ENCODE measurements at places on chromosomes 1 and 21. TPM values are rescaled to one million over a fixed set of nuclear protein-coding genes. Genes with fewer than 3 reads are reported as not detected.
A peak's percentile ranks its signal among the peaks of the same experiment; 100 is the strongest.

- no peak for DNase-seq
These were observed 154.1 kb downstream of the TGFBR3 start for GRCh38 chr1:91731815-91732214.

TRIM17 gene
- 5.2 TPM for total RNA-seq

DNA sequence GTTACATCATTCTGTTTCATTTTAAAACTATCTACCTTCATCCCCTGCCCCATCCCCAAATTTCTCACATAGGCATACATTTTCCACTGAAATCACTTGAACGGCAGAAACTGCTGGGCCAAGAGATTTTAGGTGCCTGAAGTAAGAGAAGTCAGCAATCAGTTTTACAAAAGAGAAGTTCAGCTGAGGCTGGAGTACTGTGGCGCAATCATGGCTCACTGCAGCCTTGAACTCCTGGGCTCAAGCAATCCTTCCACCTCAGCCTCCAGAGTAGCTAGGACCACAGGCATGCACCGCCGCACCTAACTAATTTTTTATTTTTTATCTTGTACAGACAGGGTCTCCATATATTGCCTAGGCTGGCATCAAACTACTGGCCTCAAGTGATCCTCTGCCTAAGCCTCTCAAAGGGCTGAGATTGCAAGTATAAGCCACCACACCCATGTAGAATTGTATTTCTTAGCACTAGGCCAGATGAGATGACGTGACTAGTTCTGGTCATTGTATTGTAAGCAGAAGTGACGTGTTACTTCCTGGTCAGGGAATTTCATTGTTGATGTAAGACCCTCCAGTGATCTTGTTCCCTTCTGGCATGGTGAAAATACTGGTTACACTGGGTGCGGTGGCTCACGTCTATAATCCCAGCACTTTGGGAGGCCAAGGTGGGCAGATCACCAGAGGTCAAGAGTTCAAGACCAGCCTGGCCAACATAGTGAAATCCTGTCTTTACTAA, 7.1 kb downstream of the BECN2 start:
- no peak for DNase-seq

DNA sequence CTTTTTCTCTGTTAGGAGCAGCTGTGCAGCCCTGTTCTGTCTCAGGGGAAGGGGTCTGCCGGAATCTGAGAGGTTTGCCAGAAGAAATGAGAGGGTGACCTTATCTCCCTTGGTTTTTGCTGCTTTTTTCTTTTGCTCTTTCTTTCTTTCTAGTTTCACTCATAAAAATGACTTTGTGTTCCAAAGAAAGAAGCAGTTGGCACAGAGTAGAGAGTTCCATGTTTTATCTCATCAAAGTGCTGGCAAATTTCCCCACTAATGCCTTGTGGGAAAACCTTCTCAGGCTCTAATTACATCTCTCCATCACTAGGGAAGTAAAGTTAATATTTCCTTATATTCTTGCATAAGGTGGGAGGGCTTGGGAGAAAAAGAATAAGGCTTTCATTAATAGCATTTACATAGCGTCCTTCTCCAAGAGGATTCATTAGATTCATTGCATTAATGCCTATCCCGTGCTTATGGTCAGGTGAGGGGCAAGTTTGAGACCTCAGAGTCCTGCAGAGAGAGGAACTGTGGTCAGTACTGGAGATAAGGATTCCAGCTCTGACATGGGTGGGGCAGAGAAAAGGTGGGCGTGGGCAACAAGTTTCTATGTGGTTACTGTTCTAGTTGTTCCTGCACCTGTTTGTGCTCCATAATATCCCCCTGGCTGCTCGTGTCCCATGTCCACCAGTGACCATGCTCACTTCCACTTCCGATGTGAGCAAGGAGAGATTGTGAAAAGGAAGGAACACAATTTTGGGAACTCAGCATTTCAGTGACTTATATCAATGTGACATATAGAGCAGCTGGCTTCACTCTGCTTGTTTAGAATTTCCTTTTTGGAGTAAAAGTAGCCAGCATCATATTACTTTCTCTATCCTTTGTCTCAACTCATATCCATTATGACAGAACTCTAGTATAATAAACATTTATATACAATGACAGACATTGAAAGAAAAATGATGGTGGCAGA, 79.5 kb downstream of the DISC1 start:
- DNase-seq, result peak; percentile 69

GRCh38 chr1:239819096-239819495, 272.6 kb upstream of the FMN2 start:
- DNase-seq, result no peak

- no peak for DNase-seq
These were observed 19.2 kb upstream of the RLF start for GRCh38 chr1:40141878-40142535.

GRCh38 chr1:119469741-119470140, 37.3 kb upstream of the HSD3B1 start:
- DNase-seq, result no peak

FAM131C gene
- total RNA-seq, result 1.9 TPM

KLHDC9 gene
- total RNA-seq, result 10.0 TPM

DNA sequence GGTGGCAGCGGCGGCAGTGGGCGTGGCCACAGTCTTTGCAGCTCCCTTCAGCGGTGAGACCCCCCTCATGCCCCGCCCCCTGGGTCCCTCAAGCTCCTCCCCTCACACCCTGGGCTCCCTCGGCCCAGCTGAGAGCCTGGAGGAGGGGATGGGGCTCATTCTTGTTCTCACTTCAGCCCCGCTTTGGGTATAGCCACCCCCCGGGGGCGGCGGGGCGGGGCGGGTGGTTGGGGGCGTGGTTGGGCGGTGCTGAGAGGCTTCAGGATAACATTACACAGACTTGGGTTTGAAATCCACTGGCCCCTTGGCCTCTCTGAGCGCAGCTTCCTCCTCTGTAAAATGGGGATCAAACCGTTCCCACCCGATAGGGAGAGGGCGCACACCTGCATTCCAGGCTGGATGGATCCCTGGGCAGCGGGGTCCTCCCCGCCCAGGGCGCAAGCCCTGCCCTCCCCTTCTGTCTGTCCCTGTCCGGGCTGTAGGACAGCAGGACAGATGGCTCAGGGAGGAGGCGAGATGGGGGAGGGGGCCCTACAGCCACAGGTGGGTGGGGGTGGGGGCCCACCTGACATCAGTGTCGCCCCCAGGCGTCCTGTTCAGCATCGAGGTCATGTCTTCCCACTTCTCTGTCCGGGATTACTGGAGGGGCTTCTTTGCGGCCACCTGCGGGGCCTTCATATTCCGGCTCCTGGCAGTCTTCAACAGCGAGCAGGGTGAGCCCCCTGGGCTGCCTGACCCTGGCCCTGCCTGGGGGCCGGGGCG, 5.1 kb downstream of the CLCNKA start:
- DNase-seq, result no peak

APCS gene
- not detected for total RNA-seq

- DNase-seq, result no peak
These were observed 14.5 kb downstream of the CFHR4 start for GRCh38 chr1:196902344-196902743.

GRCh38 chr1:223713546-223714420, 1.4 kb downstream of the CAPN2 start:
- no peak for DNase-seq

FALEC gene
- total RNA-seq, result not detected

ANKRD35 gene
- total RNA-seq, result 4.6 TPM

DNA sequence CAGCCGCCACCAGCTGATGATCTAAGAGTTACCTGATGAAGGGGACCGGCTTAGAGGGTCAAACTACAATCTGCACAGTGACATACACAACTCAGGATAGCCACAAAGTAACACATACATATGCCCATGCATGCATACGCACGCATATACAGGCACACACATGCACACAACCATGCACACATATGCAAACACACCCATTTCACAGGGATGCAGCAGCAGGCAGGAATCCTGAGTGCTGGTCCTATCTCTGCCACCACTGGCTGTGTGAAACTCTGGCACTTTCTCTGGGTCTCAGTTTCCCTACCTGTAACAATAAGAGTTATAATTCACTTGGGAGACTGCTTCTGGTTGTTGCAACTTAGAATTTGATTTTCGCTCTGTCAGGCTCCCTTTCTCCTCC, 520.2 kb downstream of the PTPRU start:
- DNase-seq, result no peak

GRCh38 chr21:33022489-33022827, 3.3 kb upstream of the OLIG2 start:
- DNase-seq, result no peak

LPAR3 gene
- 14.1 TPM for total RNA-seq

DNA sequence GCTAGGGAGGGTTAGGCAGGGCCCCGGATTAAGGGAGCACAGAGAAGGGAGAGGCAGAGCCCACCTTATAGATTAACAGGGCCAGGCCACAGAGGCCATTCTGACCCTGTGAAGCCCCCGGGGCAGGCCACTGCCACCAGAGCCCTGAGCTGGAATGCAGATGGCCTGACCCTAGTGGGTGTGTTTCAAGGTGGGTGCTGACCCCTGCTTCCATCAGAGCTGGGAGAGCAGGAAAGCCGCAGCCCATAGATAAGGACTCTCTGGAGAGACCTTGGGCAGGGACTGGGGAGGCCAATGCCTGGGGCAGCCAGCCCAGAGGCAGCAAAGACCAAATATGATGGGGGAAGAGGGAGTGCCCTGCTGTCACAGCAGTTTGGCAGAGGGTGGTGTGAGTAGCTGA, 35.9 kb downstream of the NCMAP start:
- DNase-seq, result no peak

ZBTB8B gene
- 6.8 TPM for total RNA-seq

DNALI1 gene
- total RNA-seq, result 56.0 TPM

- no peak for DNase-seq
These were observed 56.3 kb upstream of the COA6 start for GRCh38 chr1:234316937-234317336.

LAMC1 gene
- 170 TPM for total RNA-seq

GRCh38 chr1:53704804-53705445, 34.0 kb downstream of the GLIS1 start:
- DNase-seq, result no peak

S100A9 gene
- 16.5 TPM for total RNA-seq

- no peak for DNase-seq
These were observed 39.9 kb downstream of the COP1 start for GRCh38 chr1:176167210-176167609.

ZNF648 gene
- total RNA-seq, result 0.99 TPM

DNA sequence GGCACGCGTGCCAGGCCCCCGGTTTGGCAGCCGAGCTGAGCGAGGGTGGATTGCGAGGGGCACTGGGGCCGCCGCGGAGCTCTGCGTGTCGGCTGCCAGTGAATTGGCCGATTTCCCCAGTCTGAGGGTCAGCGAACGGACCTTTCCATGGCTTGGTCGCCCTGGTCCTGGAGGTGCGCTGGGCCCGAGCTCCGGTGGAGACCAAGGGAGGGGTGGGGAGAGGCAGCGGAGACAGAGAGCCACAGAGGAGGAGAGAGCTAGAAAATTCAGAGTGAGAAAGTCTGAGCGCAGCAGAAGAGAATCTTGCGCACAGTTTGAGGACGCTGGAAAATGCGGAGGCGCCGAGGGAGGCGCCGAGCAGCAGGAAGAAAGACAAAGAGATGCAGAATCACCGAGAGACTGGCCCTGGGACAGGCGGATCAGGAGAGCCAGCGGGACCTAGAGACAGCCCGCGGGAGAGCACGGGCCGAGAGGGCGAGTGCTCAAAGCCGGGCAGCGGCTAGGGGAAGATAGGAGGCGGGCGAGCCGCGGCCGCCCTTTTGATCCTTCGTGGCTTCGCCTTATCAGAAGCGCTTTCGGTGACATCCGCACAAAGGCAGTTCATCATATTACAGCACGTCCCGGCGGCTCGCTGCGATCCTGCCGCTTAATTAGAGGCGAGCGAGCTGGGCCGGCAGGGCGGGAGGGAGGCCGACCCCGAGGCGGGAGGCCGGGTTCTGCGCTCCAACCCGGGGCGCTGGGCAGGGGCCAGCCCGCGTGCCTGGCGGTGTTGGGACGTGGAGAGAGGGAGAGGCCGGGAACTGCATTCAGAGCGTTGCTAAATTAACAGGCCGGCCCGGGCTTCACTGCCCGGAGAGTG, 12.7 kb downstream of the PAX7 start:
- DNase-seq, result no peak

DNA sequence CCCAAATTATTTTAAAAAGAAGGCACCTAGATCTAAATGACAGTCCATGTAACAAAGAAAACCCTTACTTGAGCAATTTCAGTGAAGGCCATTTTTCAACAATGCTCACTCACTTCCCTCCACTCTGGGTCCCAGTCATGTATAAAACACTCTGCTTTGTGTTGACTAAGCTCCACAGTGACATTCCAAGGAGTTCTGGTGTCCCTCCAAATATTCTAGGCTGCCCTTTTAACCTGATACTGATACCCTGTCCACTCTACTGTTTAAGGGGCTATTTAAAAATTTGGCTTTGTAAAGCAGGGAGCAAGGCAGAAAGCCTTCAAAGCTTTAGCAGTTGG, 73.6 kb downstream of the GNG12 start:
- no peak for DNase-seq

DNA sequence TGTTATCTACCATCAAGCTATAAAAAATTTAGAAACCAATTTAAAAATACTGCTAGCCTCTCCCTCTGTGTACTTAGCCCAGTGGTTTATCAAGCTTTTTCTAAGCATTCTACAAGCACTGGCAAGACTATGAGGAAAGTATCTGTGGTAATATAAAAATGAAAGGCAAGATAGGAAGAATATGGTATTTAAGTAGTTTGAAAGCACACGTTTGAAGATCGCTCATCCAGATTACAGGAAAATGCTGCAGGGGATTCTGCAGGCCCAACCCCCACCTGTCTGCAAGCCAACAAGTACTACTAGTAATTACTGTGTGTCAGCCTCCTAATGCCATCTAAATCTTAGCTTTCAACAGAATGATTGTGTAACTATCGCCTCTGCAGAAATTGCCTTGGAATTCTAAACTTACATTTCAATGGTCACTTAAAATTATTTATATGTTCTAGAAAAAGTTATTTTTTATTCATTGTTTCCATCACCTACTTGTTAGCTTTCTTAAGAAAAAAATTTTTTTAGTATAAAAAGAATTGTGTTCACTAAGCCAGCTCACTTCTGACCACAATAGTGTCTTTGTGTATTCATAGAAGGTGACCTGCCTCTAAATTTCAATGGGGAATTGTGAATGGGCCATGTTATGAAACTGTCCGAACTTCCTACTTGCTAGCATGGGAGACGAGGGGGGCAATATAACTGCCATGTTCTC, 8.5 kb downstream of the ERRFI1 start:
- peak; percentile 59 for DNase-seq

DNA sequence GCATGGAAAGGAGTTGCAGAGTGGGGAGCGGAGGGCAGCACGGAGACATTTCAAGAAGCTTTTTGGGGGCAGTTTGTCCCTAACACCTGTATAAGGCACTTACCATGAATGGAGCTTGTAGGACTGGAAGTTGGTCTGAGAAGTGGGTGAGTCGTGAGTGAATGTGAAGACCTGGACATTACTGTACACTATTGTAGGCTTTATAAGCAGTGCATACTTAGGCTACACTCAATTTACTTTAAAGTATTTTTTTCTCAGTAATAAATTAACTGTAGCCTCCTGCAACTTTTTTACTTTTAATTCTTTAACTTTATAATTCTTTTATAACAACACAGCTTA, 141.6 kb upstream of the ETV3 start:
- DNase-seq, result no peak

Data from spinal cord (tissue), 10 donors.